ENCODE measurements at places on chromosomes 16 and 17.

GRCh38 chr17:64400642-64401041 lies 10.0 kb upstream of the PECAM1 start:
- DNase-seq: no peak

- DNase-seq: no peak
Observed at GRCh38 chr17:59859444-59860025, 33.2 kb downstream of the TUBD1 start.

GRCh38 chr17:66126231-66126630 lies 65.7 kb downstream of the CEP112 start:
- DNase-seq: no peak

- DNase-seq: no peak
Observed at GRCh38 chr16:86068722-86069121, 169.8 kb downstream of the IRF8 start.

DNA sequence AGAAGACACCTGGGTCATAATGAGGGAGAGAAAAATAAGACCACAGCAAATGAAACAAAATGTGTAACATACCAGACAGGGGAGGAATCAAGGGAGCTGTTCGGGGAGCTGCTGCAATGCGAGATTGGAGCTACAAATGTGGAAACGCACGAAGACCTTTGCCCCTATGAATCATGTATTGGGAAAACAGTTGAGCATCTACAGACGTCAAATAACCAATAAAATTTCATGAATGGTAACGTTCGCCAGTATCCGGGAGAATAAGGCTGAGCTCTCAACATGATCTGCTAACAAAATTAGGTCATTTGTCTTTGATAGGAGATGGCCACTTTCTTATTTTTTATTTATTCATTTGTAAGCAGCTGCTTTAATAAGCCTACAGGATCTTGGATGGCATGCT lies 486.2 kb upstream of the RBFOX1 start:
- DNase-seq: no peak

GRCh38 chr16:31243734-31244670 lies 15.8 kb upstream of the ITGAM start:
- no peak for DNase-seq

- no peak for DNase-seq
Observed at GRCh38 chr17:44546671-44547606, 10.3 kb upstream of the FZD2 start.

DNA sequence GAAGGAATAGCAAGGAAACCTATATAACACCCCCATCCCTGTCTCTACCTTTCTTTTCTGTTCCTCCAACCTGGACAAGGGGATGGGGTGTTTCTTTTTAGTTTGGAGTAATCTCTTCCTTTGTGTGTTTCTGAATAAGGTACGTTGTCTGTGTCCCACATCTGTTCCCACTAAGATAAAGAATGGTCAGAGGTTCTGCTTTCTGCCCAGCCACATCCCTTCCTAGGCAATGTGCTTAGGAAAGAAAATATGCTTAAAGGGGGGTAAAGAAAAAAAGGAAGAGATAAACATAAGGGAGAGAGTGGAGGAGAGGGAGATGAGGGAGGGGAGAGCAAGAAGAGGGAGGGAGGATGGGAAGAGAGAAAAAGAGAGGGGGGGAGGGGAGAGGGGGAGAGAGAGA lies 35.1 kb downstream of the SLC6A2 start:
- no peak for DNase-seq

DNA sequence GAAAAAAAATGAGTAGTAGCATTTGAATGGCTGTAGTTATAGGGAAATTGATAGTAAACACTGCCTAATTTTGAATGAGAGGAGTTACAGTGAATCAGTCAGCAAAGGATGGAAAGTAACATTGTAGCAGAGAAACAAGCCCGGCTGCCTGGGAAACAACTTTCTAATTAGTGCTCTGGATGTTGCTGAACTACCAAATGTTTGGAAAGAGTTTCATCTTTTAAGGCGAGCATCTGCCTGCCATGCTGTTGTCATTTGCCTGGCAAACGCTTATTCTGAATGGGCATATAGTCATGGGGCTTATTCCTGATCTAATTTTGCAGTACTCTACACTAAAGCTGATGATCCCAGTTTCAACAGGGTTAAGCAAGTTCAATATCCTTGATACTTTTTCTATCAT lies 138.6 kb downstream of the CDH11 start:
- no peak for DNase-seq

DNA sequence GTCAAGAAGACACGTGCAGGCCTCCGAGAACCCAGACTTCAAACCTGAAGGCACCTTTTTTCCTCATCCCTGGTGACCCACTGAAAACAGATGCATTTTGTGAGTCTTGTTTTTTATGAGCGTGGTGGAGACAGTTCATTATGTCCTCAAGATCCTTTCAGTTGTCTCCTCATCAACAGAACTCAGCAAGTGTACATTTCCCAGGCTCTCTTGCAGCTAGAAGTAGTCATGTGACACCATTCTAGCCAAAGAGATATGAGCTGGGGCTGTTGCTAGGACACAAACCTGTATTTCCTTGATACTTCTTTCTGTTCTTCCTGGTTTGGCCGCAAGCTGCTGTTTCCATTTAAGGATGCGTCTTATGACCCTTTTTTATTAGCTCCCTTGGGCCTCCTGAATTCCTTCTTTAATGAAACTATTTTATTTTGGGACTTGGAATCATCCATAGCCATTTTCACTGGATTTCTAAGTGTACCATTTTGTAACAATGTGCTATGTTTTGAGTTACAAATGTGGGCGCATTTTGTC lies 135.7 kb upstream of the FOXF1 start:
- DNase-seq: no peak

GRCh38 chr16:84477661-84478060 lies 26.8 kb downstream of the MEAK7 start:
- no peak for DNase-seq

- no peak for DNase-seq
Observed at GRCh38 chr16:47660540-47660939, 199.4 kb downstream of the PHKB start.

GRCh38 chr16:73046202-73046848 lies 1.6 kb downstream of the ZFHX3 start:
- no peak for DNase-seq

- no peak for DNase-seq
Observed at GRCh38 chr17:44972953-44973352, 4.8 kb upstream of the C1QL1 start.

GRCh38 chr17:44688675-44689476 lies 700 bp downstream of the CCDC43 start:
- DNase-seq: no peak

DNA sequence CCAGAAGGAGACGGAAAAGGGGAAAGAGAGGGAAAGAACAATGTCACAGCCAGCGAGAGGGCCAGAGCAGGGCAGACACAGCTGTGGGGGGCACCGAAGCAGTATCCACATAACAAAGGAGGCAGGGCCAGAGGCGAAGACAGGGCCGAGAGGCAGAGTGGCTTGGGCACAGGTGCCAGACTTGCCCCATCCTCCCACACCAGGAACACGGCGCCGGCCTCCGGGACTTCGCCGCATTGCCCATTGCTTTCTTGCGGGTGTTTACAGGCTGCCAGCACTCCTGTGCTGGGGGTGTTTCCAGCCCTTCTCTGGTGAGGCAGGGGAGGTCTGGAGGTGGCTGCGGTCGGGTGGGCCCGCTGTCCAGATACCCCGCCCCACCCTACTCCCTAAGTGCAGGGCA lies 78.0 kb downstream of the ENGASE start:
- DNase-seq: no peak

DNA sequence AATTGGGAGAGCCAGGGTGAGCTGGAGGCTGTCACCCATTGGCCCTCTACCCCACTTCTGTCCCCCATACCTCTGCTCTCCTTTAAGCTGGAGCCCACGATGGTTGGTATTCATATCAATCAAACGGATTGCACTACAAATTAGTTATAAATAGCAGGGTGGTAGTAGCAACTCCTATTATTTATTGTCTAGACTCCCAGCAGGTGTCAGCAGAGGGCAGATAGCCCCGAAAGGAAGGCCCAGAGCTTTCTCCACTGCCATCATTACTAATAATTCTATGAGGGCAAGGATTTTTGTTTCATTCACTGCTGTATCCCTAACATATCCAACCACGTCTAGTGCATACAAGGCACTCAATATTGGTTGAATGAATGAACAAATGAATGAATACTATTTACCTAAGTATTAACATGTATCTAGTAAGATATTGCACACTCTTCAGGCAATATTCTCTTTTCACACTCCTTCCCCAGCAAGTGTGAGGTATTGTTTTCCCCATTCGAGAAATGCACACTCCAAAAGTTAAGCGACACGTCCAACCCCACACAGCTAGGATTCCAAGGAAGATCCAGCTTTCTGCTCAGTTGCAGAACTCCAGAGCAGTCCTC lies 6.3 kb downstream of the C17orf50 start:
- peak; percentile 88 for DNase-seq

- no peak for DNase-seq
Observed at GRCh38 chr16:84726669-84727467, 27.1 kb downstream of the USP10 start.

DNA sequence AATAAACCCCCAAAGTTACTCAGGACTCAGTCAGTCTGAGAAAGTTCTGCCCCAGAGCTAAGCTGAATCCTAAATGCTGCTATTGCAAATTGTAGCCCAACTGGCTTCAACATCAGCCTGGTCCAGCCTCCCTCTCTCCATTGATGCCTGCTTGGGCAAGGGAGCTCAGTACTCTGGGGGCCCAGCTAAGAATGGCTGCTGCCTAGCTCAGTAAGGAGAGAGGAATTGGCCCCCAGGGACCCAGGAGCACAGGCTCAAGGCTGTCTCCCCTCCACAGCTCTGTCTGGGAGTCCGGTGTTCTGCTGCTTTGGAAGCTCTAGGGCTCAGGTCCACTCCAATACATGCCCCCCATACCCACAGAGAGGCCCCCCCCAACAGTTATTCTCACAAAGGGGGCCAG lies 1.6 kb downstream of the UNC119 start:
- DNase-seq: no peak
